ENCODE measurements at places on chromosomes 3 and 15. TPM values are rescaled to one million over a fixed set of nuclear protein-coding genes. Genes with fewer than 3 reads are reported as not detected.

DNA sequence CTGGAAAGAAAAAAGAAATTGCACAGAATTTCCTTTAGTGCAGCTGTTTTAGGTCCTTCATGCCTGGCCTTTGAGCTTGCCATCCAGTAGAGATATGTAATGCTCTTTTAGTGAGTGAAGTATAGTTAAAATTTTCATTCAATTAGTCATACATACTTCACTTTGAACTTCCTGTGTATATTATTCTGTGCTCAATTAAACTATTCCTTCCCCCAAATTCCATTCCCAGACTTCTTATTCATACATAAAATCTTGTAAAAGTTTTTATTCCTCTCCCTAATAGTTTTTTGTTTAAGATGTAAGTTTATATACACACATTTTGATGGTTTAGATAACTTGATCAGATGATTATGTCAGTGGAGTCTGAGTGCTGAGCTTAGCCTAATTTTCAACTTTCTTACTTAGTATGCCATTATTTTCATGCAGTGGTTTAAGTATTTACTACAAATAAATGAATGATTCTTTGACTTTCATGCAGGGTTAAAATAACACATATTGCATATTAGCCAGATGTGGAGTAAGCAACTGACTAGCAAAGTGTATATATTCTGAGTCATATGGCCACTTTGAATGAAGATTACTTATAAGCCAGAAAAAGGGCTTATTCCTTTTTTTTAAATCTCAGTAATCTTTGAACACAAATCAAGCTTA lies 42.5 kb upstream of the ABHD10 start:
- no peaks in the 10 kb centered on the region for H3K27me3 ChIP-seq
- H3K36me3 ChIP-seq, result peaks cover 38% of the 10 kb centered on the region
- no peak for DNase-seq
- H3K4me3 ChIP-seq, result peak overlapping the region; percentile 20

- H3K4me1 ChIP-seq, result peaks cover 24% of the 10 kb centered on the region
- no peaks in the 10 kb centered on the region for H3K27me3 ChIP-seq
- no peak overlapping the region for H3K4me3 ChIP-seq
- H3K36me3 ChIP-seq, result no peaks in the 10 kb centered on the region
- DNase-seq, result no peak
Observed at GRCh38 chr3:43319794-43320193, 33.5 kb downstream of the SNRK start.

- no peak overlapping the region for H3K27ac ChIP-seq
- DNase-seq, result no peak
- no peak overlapping the region for H3K4me3 ChIP-seq
- H3K27me3 ChIP-seq, result peaks cover 12% of the 10 kb centered on the region
- H3K36me3 ChIP-seq, result peaks cover 3% of the 10 kb centered on the region
Observed at GRCh38 chr3:179133575-179133974, 14.6 kb upstream of the PIK3CA start.

DNA sequence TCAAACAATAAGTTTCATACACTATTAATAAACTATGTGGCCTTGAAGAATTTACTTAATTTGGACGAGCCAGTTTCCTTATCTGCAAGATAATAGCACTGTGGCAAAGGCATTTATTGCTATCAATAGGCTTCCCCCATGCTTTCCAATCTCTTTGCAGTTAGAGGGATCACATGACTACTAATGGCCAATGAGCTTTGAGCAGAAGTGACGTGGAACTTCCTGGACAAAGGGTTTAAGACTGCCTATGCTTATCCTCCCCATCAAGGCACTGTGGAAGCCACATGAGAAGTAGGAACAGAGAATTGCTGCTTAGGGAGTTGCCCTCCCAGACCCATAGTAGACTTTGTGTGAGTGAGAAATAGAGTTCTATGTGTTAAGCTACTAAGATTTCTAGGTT lies 16.7 kb upstream of the ZMAT3 start:
- no peaks in the 10 kb centered on the region for H3K4me1 ChIP-seq
- no peak overlapping the region for H3K4me3 ChIP-seq
- no peak for DNase-seq
- H3K27me3 ChIP-seq, result no peaks in the 10 kb centered on the region
- H3K36me3 ChIP-seq, result no peaks in the 10 kb centered on the region
- no peak overlapping the region for H3K27ac ChIP-seq

GRCh38 chr15:74265046-74265639 lies 29.0 kb downstream of the CCDC33 start:
- H3K36me3 ChIP-seq, result no peaks in the 10 kb centered on the region
- H3K27me3 ChIP-seq, result peaks cover 50% of the 10 kb centered on the region
- no peak for DNase-seq
- no peaks in the 10 kb centered on the region for H3K4me1 ChIP-seq
- no peak overlapping the region for H3K4me3 ChIP-seq
- no peak overlapping the region for H3K27ac ChIP-seq

GRCh38 chr3:176964661-176965060 lies 232.6 kb downstream of the TBL1XR1 start:
- H3K27ac ChIP-seq, result no peak overlapping the region
- no peak overlapping the region for H3K4me3 ChIP-seq
- DNase-seq, result no peak

GRCh38 chr3:70400194-70400593 lies 87.8 kb upstream of the MDFIC2 start:
- H3K36me3 ChIP-seq, result no peaks in the 10 kb centered on the region
- DNase-seq, result no peak
- H3K27ac ChIP-seq, result no peak overlapping the region

DNA sequence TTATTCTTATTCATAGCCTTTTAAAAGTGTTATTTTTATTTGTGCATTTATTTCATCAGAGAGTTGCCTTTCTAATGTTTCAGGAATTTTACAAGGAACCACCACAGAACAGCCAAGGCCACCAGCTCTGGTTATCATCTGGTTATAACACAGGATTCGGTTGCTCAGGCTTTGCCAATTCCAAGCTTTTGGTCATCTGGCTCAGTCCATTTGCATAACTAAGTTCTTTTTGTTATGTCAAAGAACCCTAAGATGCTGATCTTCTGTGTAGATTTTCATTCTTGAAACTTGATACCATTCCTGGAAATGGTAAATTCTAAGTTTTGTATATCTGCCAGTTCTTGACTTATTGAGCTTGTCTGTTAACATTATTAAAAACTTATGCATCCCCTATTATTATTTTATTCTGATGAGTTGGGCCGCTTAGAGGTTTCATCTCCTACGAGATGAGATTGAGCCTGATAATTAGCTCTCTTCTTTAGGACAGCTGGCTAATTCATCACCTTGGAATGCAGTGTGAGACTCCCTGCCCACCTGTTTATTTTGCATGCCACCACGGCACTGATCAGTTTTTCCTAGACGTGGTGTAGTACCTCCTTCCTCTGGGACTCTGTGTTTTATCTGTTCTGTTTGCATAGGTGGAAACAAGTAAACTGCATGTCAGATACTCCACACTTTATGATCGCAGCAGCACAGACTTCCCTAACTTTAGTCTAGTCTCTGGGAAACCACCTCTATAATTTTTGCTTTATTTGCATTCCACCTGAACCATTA lies 264.8 kb downstream of the SLCO3A1 start:
- H3K27ac ChIP-seq, result no peak overlapping the region
- H3K36me3 ChIP-seq, result peaks cover 5% of the 10 kb centered on the region
- DNase-seq, result no peak

DNA sequence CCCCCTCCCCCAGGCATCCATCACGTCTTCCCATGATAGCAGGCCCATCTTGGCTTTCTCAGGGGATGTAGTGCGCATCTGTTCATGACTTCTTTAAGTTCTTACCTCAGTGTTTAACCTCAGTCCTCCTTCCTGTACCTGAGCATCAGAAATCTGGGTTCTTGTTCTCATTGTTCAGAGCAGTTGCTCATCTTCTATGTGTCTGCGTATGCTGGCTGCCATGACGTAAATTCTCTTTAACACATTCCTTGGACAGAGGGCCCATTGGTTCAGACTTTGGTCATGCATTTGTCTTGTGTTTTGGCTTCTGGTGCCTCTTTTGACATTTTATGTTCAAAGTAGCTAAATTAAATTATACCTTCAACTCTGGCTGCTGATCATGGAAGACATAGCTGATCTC lies 227.3 kb downstream of the CACNA2D3 start:
- no peaks in the 10 kb centered on the region for H3K4me1 ChIP-seq
- no peak overlapping the region for H3K27ac ChIP-seq
- no peaks in the 10 kb centered on the region for H3K36me3 ChIP-seq
- H3K27me3 ChIP-seq, result no peaks in the 10 kb centered on the region
- H3K4me3 ChIP-seq, result no peak overlapping the region
- DNase-seq, result no peak

GRCh38 chr3:63593779-63594178 lies 58.7 kb upstream of the SNTN start:
- no peak overlapping the region for H3K27ac ChIP-seq
- H3K4me1 ChIP-seq, result no peaks in the 10 kb centered on the region
- no peak for DNase-seq
- no peaks in the 10 kb centered on the region for H3K36me3 ChIP-seq
- no peak overlapping the region for H3K4me3 ChIP-seq
- peaks cover 5% of the 10 kb centered on the region for H3K27me3 ChIP-seq

DNA sequence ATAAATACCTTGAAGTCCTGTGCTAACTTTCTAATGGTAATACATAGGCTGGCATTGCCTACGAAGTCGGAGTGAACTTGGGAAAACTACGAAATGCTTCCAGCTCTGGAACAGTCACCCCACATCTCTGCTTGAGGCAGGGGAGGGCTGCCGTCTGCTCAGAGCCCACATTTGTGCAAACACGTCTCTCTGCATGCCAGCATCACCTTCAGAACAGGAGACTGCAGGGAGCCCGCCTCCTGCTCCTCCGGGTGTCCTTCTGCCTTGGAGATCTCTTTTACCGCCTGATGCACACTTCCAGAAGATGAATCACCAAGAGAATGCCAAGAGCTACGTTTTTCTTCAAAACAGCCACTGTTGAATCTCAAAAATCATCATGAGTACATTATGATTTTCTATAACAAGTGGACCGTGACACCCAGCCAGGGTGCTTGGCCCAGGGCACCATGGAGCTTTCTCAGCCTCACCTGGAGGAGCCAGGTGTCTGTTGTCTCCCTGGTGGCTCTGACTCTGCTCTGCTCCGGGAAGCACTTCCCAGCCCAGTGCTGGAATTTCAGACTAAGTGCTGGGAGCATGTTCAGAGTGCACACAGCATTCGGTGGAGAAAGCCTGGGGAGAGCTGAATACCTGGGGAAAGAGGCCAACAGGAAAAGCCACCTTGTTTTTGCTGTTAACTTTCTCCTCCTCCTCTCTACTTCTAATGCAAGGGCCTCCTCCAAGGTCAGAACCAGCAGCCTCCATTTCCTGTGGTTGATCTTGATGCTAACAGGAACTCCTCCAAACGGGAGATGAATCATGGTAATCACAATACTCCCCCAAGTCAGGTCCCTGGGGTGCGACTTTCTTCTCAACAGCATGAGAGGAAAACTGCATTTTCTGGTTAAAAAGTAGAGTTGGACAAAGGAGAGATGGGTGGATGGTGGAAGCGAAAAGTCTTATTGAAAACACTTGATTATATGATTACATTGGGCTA lies 467.7 kb downstream of the GABRG3 start:
- H3K27ac ChIP-seq, result no peak overlapping the region
- H3K4me1 ChIP-seq, result no peaks in the 10 kb centered on the region
- H3K27me3 ChIP-seq, result no peaks in the 10 kb centered on the region
- H3K4me3 ChIP-seq, result no peak overlapping the region
- no peak for DNase-seq

DNA sequence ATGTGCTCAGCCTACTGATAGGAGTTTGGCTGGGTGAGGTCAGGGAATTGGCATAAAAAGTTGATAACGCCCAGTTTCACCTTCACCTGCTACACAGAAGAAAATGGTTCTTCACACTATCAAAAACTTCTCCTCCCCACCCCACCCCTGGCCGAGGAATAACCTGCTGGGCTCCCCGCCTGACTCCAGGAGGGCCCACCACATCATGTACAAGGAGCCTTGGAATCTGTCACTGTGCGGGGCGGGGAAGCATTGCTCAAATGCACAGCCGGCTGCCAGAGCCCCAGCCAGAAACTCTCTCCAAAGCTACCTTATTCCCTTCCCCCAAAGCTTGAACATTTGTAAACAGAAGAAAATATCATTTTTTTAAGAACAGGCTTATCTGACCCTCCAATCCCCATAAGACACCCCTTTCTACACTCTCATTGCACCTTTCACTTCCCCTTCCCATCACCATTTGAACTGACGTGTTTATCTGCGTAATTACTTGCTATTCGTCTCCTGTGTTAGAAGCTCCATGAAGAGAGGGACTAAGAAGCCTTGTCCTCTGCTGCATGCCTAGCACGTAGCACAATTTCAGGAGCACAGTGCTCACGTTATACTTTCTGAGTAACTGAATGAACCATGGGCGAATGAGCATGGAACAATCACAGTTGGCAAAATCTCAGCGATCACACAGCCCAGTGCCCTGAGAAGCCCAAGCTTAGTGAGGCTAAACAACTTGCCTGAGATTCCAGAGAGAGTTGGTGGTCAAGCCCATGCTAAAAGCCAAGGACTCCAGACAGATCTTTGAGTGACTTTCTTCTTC lies 82.9 kb downstream of the HES1 start:
- no peak overlapping the region for H3K4me3 ChIP-seq
- H3K27ac ChIP-seq, result no peak overlapping the region
- no peaks in the 10 kb centered on the region for H3K4me1 ChIP-seq
- peaks cover 2% of the 10 kb centered on the region for H3K36me3 ChIP-seq

GRCh38 chr15:86481720-86482119 lies 402.0 kb downstream of the AGBL1 start:
- no peak overlapping the region for H3K27ac ChIP-seq
- no peaks in the 10 kb centered on the region for H3K4me1 ChIP-seq

DNA sequence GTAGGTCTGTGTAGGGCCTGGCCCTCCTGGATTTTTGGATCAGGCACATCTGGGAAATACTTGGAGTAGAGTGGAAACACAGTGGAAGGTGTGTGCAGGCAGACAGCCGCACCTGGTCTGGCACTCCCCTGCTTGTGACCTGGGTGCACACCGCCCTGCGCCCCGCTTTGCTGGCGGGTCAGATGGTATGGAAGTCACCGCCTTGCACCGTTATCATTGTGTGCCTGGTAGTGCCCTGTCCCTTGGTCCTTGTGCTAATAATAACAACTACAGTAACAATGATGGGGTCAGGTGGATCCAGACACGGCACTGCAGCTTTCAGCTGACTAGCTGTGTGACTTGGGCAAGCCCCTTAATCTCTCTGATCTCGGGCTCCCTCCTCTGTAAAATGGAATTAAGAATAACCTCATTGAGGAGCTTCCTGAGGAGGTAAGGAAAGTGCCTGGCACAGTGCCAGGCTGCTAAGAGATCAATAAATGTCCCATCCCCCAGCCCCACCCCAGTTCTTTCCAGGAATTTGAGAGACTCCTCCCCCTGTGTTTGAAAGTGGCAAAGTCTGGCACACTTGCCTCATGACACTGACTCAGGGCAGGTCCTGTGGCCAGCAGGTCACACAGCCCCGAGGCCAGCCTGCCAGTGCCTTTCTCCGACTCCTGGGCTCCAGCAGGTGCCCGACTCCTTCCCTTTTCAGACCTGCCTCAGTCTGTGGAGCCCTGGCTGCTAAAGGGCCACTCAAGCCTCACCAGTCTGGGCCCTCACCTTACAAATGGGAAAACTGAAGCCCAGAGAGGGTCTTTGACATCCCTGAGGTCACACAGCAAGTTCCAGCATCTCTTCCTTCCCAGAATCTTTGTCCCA lies 9.8 kb downstream of the ISG20 start:
- H3K27ac ChIP-seq, result peak overlapping the region; percentile 79
- peaks cover 18% of the 10 kb centered on the region for H3K4me1 ChIP-seq
- H3K27me3 ChIP-seq, result no peaks in the 10 kb centered on the region

RARRES1 gene
- 0.99 TPM for total RNA-seq

SLC22A14 gene
- 0.62 TPM for total RNA-seq

C3orf52 gene
- total RNA-seq, result 2.1 TPM

MFGE8 gene
- total RNA-seq, result 287 TPM

CHRFAM7A gene
- 4.4 TPM for total RNA-seq

FEZF2 gene
- not detected for total RNA-seq

HESX1 gene
- 1.7 TPM for total RNA-seq

NLGN1 gene
- total RNA-seq, result not detected

CCR9 gene
- total RNA-seq, result not detected

FANCD2OS gene
- not detected for total RNA-seq

TLR9 gene
- total RNA-seq, result not detected

TTLL13 gene
- total RNA-seq, result not detected

QARS1 gene
- 144 TPM for total RNA-seq

PTX3 gene
- 40.2 TPM for total RNA-seq

ARGFX gene
- not detected for total RNA-seq
